ENCODE measurements at places on chromosomes 2 and 18.

- DNase-seq = no peak
Measured at GRCh38 chr2:23107327-23107941, 277.5 kb upstream of the KLHL29 start.

- no peak for DNase-seq
Measured at GRCh38 chr2:175282300-175282699, 100.8 kb upstream of the ATP5MC3 start.

- DNase-seq = no peak
Measured at GRCh38 chr18:62989195-62989594, 273.9 kb downstream of the PHLPP1 start.

DNA sequence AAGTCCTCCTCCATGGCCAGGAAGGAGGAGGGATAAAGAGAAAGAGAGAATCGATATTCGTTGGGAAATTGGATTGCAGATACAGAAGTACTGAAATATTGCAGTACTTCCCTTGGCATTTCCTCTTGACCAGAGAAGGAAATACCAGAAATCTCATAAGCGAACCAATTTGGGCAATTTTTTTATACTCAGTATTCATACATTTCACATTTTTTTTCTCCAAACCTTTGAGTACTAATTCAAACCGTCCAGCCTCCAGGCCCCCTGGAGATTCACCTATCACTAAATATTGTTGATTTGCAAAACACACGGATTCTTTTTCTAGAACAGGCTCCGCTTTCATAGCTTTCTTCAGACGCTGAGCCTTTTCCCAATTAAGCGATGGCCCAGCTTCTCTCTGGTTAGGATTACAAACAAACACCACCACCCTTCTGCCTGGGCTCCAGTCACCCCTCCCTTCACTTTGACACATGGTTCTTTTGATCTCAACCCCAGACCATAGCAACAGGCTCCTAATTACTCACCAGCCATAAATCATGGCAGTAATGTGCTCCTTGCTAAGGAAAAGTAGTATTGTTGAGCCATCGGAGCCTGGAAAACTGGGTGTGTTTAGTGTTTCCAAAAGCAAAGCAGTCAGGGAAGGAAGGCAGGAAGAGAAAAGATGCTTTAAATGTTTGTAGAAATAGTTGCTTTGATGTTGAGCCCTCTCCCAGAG lies 138.4 kb upstream of the CCDC68 start:
- no peak for DNase-seq

DNA sequence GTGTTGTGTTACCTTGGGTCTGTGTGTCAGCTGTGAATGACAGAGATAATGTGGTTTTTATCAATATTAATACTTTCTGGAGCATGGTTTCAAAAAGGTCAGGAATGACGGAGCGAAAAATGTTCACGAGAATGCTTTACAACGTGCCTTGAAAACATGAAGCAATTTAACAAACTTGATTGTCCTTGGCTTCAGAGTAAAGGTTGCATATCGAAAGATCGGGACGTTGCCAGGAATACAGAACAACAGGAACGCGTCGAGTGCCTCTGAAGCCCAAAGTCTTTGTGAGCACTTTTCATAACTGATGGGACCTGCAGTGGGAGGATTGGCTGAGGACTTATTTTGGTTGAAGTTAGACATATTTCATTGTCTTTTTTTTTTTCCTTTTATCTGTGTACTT lies 206.1 kb downstream of the ZNF407 start:
- no peak for DNase-seq

- no peak for DNase-seq
Measured at GRCh38 chr2:26279886-26280285, 35.1 kb downstream of the HADHB start.

GRCh38 chr2:189254268-189254883 lies 74.8 kb upstream of the COL5A2 start:
- no peak for DNase-seq

GRCh38 chr2:141455211-141455826 lies 675.5 kb downstream of the LRP1B start:
- DNase-seq = no peak

DNA sequence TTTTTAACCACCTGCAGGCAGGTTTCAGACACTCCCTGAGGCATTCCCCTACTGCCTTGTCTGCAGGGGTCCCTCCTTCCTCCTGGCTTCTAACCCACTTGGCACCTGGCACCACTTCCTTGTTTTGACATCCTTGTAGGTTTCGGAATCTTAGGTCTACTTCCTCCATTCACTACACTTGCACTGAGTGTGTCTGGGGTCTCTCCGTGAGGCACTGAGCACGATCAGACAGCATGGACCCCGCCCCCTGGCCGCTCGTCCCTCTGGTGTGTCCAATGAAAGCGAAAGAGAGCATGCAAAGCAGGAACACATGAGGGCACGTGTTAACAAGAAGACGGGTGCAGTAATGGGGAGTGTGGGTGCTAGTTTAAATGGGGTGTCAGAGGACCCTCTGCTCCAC lies 63.8 kb downstream of the HAUS1 start:
- DNase-seq = no peak

All from activated CD8-positive, alpha-beta memory T cell treated with anti-CD3 and anti-CD28 coated beads for 48 hours (primary cell).